A549 treated with RU486 at 1 μM for 4 hours (cell line): ENCODE measurements at places on chromosomes 7 and 10. TPM values are rescaled to one million over a fixed set of nuclear protein-coding genes. Genes with fewer than 3 reads are reported as not detected.

The OR2A7 gene
- not detected in 5 replicates for total RNA-seq

The FGFR2 gene
- 0.42 to 1.0 TPM (median 0.64 TPM) in 5 replicates for total RNA-seq

The WNT16 gene
- 0.02 TPM in 1 of 5 replicates, not detected in the others for total RNA-seq

The DNAJC30 gene
- total RNA-seq: 6.9 to 10.5 TPM (median 10.2 TPM) in 5 replicates

The PPP1R17 gene
- total RNA-seq: not detected in 5 replicates

The CPED1 gene
- total RNA-seq: 0.08 TPM in 1 of 5 replicates, not detected in the others

The EVX1 gene
- total RNA-seq: 0.07 to 0.32 TPM (median 0.23 TPM) in 3 of 5 replicates, not detected in the others

The MYH16 gene
- total RNA-seq: 0.51 to 0.77 TPM (median 0.66 TPM) in 5 replicates

The SGMS1 gene
- 26.4 to 38.0 TPM (median 36.2 TPM) in 5 replicates for total RNA-seq

The MACC1 gene
- total RNA-seq: not detected in 5 replicates

The SPDYE5 gene
- not detected in 5 replicates for total RNA-seq
